ENCODE measurements at places on chromosomes 13 and 19.

DNA sequence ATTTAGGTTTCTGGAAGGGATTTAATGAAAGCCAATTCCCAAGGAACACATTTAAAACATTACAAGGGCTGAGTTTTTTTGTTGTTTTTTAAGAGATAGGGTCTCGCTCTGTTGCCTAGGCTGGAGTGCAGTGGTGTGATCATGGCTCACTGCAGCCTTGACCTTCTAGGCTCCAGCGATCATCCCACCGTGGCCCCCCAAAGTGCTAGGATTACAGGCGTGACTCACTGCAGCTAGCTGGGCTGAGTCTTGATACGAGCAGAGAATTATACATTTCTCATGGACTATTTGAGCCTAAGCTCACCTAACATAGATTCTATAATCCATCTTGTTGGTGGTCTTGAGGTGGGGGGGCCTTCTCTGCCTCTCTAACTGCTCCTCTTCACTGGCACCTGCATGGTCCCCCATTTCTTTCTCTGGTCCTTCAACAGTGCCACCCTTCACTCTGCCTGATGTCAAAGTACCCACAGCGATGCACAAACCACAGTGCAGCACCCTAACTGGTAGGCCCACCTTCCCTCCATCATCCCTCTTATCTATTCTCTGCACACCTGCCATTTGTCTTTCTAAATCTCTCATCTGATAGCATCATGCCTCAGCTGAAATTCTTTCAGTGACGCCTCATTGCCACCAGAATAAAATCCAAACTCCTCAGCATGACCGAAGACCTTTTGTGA, 37.4 kb downstream of the DOCK9 start:
- no peak for DNase-seq

DNA sequence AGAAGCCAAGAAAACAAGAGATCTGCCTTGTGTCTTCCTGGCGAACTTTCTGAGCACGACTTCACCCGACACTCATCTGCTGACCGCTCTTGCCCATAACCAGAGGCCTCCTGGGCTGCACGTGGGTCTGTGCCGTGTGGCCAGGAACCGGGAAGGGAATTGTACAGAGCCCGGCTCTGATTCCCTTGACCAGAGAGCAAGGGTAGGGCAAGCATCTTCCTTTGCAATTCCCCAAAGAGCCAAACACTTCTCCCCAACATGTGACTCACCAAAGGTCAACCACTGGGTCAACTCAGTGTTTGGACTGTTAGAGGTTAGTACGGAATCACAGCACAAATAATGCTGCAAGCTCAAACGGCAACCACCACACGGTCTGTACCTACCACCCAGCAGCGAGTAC, 48.9 kb downstream of the KLF2 start:
- DNase-seq = no peak

- peak; percentile 60 for DNase-seq
Measured at GRCh38 chr13:97344265-97345175, 89.4 kb upstream of the RAP2A start.

- DNase-seq = no peak
Measured at GRCh38 chr13:27978301-27978968, 9.3 kb upstream of the CDX2 start.

Data from T-helper 2 cell (primary cell).